ENCODE measurements at places on chromosomes 1 and 21.
A peak's percentile ranks its signal among the peaks of the same experiment; 100 is the strongest.

GRCh38 chr1:236421022-236421421 is 26.9 kb downstream of the EDARADD start:
- DNase-seq, result no peak

- no peak for DNase-seq
Measured at GRCh38 chr1:3564921-3565831, 46.1 kb downstream of the MEGF6 start.

DNA sequence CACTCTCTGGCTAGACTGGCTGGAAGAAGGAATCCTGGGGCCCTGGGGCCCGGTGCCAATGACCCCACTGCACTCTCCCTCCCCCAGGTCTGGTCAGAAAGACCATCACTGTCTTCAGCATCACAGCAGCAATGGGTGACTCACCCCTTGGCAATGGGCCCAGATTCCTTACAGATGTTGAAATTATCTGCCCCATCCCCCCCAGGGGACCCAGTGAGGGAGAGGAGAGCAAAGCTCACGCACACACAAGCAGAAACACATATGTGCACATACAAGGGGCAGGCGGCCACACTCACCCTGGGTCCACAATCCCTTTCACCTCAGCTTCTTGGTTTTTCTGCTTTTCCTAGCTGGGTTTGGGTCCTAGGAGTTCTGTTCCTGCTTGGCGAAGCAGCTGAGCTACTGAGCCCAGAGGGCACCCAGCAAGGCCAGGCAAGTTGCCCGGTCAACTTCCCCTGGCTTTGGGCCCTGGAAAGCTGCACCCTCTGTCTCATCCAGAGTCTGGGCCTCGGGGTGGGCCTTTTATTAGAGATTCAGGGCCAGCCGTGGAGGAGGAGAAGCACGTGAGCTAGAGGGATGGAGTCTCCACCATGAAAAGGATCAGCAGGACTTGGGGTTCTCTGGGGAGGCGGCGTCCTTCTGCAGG is 2.6 kb downstream of the COL16A1 start:
- DNase-seq, result peak; percentile 49

DNA sequence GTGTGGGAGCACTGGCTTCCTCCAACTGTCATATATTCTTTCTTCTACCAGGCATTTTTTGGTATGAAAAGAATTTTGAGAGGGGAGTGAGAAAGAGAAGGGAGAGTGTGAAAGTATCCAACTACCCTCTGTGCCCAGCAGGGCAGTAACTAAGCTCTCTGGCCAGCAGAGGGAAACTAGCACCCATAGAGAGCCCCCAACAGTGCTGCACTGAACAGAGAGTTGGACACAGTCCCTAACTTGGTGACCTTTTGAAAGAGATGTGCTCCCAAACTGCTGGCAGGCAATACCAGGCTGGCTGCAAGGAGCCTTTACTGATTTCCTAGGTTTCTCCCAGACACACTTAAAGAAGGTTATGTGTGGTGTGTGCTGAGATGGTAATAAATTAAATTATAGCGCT is 118.8 kb upstream of the PBX1 start:
- no peak for DNase-seq

GRCh38 chr1:236281198-236281653 is 532 bp downstream of the ERO1B start:
- peak; percentile 52 for DNase-seq

DNA sequence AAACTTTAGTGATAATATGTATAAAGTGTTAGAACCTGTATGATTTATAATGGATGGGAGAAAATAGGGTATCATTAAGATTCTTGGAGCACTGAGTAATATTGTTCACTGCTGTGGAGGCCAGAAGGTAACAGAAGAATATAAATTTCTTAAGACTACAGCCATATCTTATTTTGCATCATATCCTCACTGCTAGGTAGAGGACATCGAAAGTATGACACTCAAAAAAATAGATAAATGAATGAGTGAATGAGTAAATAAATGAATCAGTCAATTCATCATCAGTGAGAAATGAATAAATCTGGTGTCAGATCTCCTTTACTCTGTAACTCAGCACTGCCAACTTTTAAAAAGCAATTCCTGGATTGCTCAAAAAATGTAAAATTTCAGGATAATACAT is 33.2 kb downstream of the RGS13 start:
- DNase-seq, result no peak

DNA sequence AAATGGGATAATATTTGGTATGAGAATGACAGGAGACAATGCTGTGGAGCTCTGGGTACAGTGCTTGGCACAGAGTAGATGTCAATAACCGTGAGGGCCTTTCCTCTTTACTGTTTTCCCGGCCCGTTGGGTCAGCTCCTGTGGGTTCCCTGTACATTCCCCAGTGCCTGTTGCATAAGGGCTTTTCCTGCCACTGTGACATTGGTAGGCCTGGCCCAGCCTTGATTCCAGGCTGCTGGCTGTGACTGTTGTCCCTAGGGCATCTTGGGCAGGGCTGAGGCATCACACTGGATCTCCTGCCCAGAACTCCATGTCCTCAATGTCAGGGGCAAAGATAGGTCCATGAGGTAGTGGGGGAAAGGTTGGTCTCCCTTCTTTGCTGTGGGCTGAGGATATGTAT is 25.8 kb upstream of the MYCL start:
- DNase-seq, result no peak

- DNase-seq, result no peak
Measured at GRCh38 chr1:5444396-5444795, 547.8 kb downstream of the NPHP4 start.

GRCh38 chr1:43444836-43445235 is 8.9 kb downstream of the HYI start:
- no peak for DNase-seq

DNA sequence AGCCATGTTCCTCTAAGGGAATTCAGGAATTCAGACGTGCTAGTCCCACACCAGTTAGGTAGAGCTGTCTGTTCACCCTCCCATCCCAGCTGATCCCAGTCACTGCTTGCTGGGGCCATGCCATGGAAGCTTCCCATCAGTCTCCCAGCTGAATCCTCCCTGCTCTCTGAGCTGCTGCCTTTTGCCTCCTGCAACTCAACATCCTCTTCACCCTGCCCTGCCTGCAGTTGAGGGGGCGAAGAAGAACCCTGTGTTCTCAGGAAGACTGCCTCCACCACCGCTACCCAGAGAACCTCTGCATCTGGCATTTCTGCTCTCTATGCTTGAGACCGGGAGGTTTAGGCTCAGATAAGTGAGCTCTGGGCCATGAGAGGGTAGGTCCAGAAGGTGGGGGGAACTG is 16.2 kb downstream of the CDCA8 start:
- no peak for DNase-seq

- DNase-seq, result no peak
Measured at GRCh38 chr21:45741691-45742090, 98.2 kb downstream of the PCBP3 start.

DNA sequence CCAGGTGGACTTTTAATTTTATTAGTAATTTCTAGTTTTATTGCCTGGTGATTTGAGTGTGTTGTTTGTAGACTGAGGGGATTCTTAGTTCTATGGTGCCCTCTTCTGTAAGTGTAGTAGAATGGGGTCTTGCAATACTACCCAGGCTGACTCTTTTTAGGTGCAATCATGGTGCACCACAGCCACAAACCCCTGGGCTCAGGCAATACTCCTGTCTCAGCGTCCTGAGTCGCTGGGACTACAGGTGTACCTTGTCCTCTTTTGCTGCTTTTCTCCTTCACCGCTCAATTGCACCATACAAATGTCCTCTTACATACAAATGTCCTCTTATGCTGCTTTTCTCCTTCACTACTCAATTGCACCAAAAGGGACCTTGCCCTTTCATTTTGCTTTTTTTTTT is 43.1 kb downstream of the SCP2 start:
- no peak for DNase-seq

GRCh38 chr1:145974721-145975120 is 10.2 kb downstream of the POLR3GL start:
- DNase-seq, result no peak

DNA sequence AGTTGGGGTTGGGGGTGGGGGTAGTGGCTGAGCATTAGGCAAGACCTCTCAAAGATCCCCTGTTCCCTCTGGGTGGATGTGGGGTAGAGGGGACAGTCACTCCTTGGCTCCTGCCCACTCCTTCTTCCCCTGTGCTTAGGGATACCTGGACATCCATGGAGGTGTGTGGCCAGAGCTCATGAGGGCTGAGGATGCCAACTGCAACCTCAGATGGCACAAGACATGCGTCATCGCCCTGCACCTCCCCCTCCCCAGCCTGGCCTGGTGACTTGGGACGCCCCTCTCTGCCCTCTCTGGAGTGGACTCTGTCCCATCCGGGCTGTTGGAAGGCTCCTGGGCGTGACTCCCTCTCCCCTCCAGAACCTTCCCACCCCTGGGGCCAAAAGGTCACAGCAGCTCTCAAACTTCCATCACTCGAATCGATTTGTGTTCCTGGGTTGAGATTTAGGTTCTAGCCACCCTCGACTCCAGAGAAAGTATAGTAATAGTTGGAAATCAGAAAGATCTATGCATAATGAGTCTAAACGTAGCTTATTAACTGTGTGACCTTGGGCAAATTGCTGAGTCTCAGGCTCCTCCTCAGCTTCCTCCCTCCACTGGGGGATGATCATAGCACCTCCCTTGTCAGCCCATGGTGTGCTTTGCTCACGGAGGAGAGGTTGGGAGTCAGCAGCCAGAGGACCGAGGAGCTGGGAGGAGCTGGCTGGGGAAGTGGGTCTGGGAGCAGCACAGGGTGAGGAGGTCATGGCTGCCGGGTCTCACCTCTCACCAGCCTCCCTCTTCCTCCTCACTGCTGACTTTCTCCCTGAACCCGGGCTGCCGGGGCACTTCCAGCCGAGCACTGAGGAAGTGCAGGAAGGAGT is 2.2 kb upstream of the PTPN7 start:
- no peak for DNase-seq

DNA sequence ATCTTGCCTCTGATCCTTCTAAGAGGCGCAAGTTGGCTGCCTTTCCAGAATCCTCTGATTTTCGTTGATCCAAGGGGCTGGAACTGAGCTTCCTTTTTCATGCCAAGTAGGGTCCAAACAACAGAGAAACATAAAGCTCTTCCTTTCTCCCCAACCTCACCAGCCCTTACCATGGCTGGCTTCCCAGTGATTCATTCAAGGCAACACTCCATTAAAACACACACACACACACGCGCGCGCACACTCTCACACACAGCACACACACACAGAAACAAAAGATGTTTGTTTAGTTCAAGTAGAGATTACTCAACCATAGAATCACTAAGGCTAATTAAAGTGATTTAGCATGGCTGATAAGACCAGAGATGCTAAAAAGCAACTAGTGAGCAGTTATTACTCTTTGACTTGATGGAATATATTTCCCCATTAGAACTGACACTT is 13.0 kb upstream of the GUCA2A start:
- no peak for DNase-seq

- no peak for DNase-seq
Measured at GRCh38 chr1:218925777-218926176, 247.9 kb upstream of the LYPLAL1 start.

GRCh38 chr1:172898866-172899265 is 151.9 kb downstream of the TNFSF18 start:
- no peak for DNase-seq

- no peak for DNase-seq
Measured at GRCh38 chr1:103937763-103938357, 188.2 kb downstream of the AMY1C start.

- no peak for DNase-seq
Measured at GRCh38 chr1:17635811-17636210, 96.3 kb downstream of the ARHGEF10L start.

- no peak for DNase-seq
Measured at GRCh38 chr1:164728719-164729118, 169.7 kb downstream of the PBX1 start.

DNA sequence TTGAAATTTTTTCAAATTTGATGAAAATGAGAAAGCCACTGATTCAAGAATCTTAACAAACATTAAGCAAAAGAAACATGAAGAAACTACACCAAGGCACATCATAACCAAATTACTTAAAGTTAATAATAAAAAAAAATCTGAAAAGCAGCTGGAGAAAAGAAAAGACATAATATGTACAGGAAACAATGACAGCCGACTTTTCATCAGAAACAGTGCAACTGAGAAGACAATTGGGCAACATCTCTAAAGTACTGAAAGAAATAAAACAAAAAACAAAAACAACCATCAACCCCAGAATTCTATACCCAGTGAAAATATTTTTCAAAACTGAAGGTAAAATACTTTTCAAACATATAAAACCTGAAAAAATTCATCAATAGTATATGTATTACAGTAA is 73.8 kb upstream of the DMRTA2 start:
- no peak for DNase-seq

DNA sequence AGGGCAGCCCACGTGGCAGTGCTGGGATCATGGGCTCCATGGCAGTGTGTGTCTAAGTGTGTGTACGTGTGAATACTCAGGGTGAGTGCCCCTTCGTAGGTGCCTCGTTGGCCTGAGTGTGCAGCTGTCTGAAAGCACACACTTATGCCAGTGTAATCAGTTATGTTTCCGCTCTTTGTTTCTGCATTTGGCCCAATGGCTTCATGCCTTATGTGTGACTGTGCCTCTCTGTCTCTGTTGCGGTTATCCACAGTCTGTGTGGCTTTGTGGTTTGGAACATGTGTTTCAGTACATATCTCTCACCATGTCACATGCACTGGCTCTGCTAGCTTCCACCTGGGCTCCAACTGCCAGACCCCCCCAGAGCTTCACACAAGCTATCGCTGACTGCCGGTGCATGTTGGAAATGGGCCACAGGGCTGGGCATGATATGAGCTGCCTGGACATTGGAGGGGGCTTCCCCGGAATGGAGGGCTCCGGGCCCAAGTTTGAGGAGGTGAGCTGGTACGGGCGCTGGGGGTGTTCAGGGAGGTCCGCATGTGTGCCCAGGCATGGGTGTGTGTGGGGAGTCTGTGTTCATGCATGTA is 70.3 kb upstream of the TINAGL1 start:
- DNase-seq, result no peak

DNA sequence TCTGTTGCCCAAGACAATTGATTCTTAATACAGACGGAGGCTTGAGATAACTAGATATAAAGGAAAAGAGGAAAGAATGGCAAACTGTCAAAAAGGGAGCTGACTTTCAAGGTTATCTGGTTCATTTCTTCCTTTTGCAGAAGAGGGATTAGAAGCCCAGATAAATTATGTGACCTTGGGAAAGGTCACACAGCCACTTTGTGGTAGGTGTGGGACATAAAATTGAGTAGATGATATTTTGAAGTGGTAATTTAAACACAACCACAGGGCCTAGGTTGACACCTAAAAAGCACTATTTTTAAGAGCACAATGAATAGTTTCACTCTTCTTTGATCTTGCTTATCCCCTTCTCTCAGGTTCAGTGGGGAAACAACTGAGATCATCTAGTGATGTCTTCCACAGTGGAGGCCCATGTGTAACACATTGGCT is 16.9 kb upstream of the KIAA0040 start:
- peak; percentile 41 for DNase-seq

DNA sequence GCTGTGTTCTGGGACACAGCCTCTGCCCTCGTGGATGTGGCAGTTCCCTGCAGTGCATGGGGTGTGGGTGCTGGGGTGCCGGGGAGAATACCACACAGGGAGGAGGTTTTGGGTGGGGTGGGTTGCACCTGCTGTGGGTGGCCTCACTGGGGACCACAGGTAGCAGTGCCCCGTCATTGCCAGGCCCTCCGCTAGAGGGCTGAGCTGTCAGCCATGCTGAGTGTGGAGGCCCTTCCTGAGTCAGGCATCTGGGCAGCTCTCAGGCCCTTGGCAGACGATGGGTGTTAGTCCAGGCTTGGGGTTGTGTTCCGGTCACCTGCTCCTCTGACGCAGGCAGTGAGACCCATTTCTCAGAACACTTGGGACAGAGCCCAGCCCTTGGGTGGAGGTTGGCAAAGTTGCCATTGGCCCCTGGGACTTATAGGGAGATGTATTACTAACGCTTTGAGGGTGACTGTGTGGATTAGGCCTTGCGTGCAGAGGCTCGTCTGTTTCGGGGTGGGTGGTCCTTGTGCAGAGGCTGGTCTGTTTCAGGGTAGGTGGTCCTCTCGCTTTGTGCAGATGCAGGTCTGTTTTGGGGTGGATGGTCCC is 23.9 kb downstream of the PCNT start:
- peak; percentile 64 for DNase-seq
